ENCODE measurements at places on chromosomes 6 and 20.

GRCh38 chr6:150118203-150118602, 24.6 kb upstream of the PPP1R14C start:
- no peak for DNase-seq

GRCh38 chr6:30883685-30884520, at the start of gene DDR1:
Gene DDR1, plus strand, starts transcription at chr6:30884519. Its CDS starts 4,211 bp downstream, at chr6:30888730.
- DNase-seq, result no peak

GRCh38 chr6:113397236-113397635, 459.9 kb upstream of the MARCKS start:
- DNase-seq, result no peak

- no peak for DNase-seq
These were observed 134.3 kb downstream of the UNC5CL start for GRCh38 chr6:40904583-40905194.

DNA sequence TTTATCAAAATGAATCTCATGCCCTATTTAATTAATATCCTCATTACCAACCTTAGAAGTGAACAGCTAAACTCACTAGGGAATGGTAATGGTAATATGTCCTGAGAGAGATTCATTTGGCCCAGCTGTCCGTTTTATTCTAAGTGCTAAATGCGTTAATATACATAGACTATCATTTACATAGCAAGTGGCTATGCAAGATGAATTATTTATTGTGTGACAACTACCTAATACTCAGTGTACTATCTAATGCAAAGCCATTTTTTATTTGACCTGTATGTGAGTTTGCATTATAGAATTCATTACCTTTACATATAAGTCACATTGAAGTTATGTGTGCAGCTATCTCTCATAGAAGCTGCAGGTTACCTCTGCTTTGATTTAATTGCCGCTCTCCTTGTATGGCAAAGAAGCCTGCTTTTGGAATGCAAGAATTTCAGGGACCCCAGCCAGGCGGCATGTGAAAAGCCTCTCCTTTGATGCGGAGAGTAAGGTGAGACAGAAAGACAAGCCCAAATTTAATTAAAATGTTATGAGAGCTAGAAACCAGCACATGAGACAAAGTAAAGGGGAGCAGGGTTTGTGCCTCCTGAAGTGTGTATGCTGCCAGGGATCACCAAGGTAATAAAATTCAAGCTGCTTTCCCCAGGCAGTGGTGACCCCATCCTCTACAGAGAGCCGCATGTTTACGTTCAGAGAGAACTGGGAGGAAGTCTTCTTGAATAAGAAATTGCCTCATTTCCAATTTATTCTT, 693.0 kb upstream of the MAP3K7 start:
- DNase-seq, result no peak

DNA sequence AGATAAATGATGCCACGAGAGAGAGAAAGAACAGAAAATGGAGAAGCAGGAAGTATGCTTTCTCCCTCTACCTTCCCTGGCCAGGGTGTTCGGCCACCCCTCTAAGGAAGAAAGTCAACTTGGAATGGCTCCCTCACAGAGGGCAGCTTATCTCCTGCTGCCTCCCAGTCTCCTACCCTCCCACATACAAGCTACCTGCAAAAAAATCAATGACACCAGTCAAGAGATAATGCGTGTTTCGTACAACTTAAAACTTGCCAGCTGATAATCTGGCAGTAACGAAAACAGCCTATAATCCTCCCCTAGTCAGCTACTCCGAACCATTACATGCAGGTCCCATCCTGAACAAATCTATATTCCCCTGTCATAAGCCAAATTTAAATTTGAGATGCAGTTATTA, 61.7 kb downstream of the BTBD9 start:
- no peak for DNase-seq

DNA sequence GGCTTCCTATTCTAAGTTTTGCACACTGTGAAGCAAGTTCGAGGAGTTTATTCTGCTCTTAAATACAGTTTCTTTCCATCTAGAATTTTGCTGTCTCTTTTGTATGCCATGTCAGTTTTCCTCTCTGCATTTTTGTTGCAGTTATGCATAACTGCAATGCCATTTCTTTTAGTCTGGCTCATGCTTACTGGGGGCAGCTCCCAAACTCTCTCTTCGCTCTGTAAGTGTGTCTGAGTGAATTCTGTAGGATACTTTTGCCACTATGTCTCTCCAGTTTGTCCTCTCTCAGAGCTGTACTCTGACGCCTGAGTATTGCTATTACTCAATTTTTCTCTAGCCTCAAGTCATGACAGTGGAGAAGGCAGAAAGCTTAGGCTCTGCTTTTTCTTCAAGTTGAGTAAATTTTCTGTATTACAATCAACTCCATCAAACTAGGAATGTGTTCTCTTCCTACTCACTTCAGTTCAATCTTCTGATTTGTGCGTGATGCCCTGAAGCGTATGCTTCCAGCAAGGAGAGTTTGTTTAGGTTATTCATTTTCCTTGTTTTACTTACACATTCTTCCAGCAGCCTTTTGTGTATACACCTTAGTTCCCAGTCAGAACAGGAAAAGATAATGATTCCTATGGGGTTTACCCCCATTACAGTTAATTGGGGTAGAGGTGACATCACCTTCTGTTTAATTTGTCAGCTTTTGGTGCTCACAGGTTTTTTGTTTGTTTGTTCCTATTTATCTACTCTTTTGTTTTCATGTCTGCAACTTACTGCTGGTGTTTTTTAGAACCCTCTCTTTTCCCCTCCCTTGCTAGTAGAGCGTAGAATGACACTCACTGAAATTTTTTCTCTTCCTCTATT, 430.9 kb downstream of the BCKDHB start:
- DNase-seq, result no peak

DNA sequence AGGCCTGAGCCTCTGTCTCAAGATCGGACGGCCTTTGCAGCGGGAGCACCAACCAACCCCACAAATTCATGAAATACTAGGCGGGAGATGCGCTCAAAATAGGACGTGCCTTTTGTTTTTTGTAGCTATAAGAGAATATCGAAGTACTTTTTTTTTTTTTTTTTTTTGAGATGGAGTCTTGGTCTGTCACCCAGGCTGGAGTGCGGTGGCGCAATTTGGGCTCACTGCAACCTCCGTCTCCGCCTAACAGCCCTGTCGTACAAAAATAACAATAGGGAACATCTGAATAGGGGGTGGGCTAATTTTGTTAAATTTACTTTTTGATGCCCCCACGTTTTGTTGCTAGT, 5.9 kb upstream of the TUBB2A start:
- no peak for DNase-seq

DNA sequence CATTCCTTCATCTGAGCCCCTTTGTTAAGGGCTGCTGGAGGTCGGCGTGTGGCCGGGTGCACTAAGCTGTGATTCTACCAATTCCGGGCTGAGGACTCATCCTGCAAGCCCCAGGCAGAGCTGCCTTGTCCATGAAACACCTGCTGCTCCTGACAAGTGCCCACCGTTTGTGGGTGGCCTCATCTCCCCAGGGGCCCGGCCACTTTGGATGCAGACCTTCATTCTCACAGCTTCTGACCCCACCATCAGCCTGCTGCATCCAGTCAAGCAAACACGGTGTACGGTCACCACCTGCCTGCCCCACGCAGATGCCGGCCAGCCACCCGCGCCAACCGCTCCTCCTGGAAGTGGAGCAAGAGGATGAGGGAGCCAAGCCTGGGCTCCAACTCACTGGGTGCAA, 382.7 kb downstream of the THBS2 start:
- DNase-seq, result no peak

DNA sequence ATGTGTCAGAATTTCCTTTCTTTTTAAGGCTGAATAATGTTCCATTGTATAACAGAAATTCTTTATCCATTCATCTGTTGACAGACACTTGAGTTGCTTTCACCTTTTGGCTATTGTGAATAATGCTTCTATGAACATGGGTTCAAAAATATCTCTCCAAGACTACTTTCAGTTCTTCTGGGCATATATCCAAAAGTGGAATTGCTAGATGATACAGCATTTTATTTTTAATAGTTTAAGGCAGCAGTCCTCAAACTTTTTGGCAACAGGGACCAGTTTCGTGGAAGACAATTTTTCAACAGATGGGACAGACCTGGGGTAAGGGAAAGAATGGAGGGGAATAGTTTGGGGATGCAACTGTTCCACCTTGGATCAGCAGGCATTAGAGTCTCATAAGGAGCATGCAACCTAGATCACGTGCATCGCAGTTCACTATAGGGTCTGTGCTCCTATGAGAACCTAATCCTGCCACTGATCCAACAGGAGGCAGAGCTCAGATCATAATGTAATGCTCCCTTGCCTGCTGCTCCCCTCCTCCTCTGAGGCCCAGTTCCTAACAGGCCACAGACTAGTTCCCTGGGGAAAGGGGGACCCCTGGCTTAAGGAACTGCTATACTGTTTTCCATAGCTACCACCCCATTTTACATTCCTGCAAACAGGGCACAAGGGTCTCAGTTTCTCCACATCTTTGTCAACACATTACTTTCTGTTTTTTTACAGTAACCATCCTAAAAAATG, 239.9 kb upstream of the RNF217 start:
- no peak for DNase-seq

- DNase-seq, result peak; percentile 32
These were observed 273.0 kb downstream of the ADGB start for GRCh38 chr6:146871611-146872425.

DNA sequence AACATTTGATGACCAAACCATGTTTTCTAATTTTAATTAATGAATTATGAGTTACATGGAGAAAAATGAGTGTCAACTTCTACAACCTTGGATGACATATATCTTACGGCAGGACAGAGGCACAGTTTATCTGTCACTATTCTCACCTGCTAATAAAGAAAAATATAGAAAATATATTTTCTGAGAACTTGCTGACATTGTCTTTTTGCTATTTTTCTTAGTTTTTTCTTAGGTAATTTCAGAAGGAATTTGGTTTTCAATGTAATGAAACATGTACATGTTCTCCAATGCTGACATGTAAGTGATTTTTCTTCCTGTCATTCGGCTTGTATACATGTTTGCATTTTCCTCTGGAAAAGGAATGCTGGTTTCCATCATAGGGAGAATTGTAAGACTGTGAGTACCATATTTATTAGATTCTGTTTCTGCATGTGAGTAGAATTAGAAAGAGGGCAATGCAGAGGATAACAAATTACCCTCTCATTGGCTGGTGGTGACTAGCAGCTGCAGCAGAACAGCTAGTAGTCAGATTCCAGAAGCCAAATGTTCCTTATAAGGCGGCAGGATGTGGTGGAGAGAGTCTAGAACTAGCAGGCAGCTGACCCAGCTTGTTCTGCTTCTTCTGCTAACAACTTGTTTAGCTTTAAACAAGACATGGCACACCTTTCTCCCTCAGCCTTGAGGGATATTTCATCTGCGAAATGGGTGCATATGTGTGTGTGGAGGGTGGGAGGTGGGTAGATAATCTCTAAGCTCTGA, 132.8 kb upstream of the SPACA1 start:
- no peak for DNase-seq

GRCh38 chr20:63432577-63433325, 39.7 kb downstream of the KCNQ2 start:
- DNase-seq, result no peak

GRCh38 chr6:101393251-101393828, at the start of gene GRIK2:
Gene GRIK2, plus strand, starts transcription at chr6:101393708.
- peak; percentile 35 for DNase-seq

- no peak for DNase-seq
These were observed 307.6 kb downstream of the TSHZ2 start for GRCh38 chr20:53279735-53280134.

DNA sequence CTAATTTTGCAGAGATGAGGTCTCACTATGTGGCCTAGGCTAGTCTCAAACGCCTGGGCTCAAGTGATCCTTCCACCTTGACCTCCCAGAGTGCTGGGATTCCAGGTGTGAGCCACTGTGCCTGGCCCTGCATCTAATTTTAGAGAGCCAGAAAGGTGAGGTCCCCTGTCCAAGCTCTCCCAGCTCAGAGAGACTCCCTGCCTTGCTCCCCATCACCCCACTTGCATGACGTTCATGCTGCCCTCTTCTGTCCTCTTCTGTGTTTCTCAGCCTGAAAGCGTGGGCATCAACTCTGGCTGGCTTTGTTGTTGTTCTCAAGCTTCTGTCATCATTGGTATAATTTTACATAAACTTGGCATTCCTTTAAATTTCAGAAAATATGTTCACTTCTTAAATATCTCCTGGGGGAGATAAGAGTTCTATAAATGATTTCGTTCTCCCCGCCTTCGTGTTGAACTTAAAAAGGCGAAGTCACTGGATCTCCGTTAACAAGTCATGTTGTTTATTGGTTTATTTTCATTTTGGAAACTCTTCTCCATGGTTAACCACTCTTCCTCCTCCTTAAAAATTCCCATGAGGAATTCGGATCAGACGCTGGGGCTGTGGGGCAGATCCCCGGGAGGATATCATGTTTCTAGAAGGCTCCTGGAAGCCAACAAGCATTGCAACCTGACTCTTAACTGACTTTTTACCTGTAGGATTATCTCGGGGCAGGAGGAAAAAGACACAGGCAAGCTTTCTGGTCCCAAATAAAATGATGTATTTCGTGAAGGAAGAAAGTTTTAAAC, 13.2 kb upstream of the PARD6B start:
- DNase-seq, result no peak

- DNase-seq, result peak; percentile 50
These were observed 53.3 kb upstream of the KLHL31 start for GRCh38 chr6:53718597-53719460.

DNA sequence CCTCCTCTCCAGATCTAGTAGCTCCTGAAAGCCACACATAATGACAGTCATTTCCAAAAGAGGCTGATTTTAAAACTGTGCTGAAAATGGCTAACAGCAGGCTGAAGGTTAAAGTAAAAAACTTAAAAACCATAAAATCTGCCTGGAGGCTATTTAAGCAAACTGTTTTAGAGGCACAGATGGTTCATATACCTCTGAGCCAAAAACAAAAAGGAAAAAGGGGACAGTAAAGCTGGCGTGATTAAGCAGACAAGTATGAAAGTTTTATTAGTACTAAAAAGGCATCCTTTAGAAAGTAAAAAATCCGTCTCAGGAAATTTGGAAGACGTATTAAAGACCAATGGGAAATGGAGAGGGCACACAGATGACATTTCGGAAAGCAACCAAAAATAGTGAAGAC, 55.8 kb downstream of the SOBP start:
- DNase-seq, result no peak

DNA sequence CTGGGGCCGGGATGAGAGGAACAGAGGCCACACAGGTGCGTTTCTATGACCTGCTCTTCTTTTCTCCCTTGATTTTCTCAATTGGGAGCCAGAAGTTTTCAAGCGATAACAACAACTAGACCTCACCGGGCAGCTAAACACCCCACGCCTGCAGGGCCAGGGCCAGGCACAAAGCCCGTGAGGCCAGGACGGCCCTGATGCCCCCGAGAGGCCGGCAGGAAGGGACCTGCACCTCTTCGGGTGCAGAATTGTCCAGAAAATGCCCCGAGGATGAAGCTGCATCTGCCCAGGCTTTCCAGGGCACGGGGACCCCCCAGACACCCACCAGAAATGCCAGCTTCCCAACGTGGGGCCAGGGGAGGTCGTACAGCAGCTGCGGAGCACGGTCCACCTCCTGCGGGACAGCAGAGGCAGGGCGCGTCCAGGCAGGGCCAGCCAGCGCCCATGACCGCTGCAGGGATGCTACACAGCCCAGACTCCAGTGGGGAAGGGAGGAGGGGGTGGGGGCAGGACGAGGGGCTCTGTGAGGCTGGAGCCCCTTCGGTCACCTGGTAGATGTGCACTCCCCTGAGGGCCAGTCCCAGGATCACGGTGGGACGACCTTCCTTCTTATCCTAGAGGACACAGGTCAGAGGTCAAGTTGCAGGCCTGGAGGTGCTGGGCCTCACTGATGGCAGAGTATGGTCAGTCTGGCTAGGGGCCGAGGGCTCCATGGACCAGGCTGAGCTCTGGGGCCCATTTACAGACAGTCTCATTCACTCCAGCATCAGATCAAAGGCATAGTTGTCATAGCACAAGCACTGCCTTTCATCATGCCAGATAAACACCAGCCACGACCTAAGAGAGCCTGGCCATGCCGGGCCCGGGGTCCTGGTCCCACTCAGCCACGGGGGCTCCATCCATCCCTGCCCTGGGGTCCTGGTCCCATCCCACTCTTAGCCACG, 16.4 kb downstream of the FRMD1 start:
- DNase-seq, result no peak
